ENCODE measurements at places on chromosomes 12 and 14. TPM values are rescaled to one million over a fixed set of nuclear protein-coding genes. Genes with fewer than 3 reads are reported as not detected.

OR4K2 gene
- total RNA-seq: not detected

TMEM117 gene
- total RNA-seq: 2.3 TPM

LHX5 gene
- 0.06 TPM for total RNA-seq

TUBA1C gene
- total RNA-seq: 1,596 TPM
